HT-29 (cell line): ENCODE measurements at places on chromosomes 1 and 21. TPM values are rescaled to one million over a fixed set of nuclear protein-coding genes. Genes with fewer than 3 reads are reported as not detected.
A peak's percentile ranks its signal among the peaks of the same experiment; 100 is the strongest.

GRCh38 chr1:17742583-17742982, 12.6 kb upstream of the ACTL8 start:
- DNase-seq = no peak

DNA sequence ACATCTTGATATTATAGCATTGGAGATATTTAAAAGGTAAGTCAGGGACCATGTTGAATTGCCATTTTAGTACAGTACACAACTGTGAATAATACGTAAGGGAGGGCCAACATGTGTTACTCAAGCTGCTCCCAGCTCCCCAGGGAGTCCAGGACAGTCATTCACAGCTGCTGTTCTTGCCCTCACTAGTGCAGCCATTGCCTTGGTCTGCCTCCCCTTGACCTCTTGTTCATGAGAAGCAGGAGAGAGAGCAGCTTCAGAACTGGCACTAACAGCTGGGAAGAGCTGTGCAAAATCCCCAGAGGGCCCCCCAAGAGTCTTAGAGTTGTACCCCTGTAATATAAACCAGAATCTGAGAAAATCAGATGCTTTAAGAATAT, 16.4 kb downstream of the TCEANC2 start:
- DNase-seq = no peak

DNA sequence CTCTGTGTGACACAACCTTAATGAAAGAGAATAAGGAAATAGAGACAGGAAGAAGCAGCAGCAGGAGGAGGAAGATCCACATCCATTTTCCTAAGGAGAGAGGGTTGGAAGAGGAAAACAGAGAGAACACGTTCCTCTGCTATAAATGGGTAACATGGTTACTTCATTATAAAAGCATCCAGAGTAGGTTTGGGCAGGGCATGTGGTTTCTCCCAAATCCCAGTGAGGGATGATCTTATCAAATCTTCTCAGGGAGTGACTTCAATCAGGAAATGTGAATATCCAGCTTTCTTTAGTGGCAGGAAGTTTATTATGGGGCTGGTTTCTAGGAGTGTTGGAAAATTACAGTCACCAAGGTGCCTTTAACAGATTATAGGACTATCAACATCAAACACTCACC, 11.1 kb downstream of the CYP2J2 start:
- no peak for DNase-seq

DNA sequence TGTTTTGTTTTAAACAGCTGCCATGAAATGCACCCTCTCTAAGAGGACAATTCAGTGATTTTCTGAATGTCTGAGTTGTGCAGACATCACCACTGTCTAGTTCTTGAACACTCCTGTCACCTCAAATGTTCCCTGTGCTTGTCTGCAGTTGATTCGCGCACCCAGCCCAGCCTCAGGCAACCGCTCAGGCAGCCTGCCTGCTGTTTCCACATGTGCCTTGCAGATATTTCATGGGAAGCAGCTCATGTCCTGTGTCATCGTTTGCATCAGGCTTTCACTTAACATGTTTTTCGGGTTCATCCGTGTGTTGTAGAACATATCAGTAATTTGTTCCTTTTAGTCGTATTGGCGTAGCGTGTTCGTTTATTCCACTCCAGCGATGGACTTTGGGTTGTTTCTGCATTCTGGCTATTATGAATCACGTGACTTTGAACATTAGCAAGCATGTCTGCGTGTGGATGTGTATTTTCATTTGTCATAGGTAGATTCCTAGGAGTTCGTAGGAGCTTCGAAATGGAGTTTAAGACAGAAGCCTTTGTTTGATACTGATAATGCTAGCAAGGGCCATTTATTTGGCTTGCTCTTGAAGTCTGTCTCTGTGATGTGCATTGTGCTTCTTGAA, 12.1 kb downstream of the ADARB1 start:
- no peak for DNase-seq

DNA sequence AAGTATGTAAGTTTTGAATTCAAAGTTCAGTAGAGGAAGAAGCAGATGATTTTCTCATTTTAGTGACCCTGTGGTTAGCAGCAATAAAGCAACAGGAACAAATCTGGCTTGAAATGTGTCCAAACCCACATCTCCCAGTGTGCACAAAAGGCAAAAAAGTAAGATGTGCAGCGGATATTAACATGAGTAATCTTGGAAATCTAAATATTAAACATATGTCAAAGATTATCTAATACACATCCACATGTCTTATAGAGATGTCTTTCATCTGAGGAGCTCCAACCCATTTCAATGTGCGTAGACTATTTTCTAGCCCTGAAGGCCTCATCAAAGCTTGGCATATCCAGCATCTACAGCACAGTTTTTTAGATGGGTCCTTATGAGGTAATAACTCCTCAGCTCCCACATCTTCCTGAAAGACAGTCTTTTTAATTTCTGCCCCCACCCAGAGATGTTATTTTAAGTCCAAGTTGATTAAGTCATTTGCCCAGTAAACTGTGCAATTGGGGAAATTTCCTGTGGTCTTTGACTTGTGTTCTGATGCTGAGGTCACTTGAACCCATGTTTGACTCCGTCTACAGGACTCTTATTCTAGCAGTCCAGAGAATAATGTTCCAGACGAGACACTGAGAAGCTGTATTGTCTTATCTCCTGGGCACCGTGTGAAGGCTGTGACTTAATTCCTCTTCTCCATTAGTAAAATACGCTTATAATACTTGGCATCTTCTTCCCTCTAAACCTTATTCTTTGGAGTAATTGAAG, 73.7 kb downstream of the LMO4 start:
- DNase-seq = no peak

- peak; percentile 43 for DNase-seq
Measured at GRCh38 chr1:156618853-156619581, at the start of gene HAPLN2. Gene HAPLN2, plus strand, starts transcription at chr1:156619415. Its CDS starts 4,076 bp downstream, at chr1:156623491.

DNA sequence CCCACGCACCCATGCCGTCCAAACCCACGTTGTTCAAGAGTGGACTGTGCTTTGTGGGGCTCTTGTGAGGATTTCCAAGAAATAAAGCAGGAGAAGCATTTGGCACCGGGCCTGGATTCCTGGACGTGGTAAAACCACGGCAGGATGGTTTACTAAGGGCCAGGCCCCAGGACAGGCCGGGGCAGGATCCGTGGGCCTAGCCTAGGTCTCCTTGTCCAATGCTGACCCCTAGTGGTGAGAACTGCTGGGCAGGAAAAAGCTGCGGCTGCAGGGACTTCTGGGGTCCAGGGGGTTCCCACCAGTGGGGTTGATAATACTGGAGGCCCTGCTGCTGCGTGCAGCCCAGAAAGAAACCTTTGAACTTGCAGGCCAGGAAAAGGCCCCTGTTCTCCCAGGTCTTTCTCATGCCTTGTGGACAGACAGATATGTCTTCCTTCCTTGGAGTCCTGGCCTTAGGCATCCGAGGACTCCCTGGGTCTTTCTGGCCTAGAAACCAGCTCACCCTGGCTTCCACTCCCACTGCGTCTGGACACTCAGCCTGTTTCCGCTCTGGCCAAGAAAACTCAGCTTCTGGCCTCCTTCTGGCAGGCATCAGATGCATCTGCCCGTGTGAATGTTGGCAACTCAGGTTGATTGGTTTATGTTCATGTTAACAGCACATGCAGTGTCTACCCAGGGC, 106.9 kb upstream of the TMEM51 start:
- peak; percentile 81 for DNase-seq

DNA sequence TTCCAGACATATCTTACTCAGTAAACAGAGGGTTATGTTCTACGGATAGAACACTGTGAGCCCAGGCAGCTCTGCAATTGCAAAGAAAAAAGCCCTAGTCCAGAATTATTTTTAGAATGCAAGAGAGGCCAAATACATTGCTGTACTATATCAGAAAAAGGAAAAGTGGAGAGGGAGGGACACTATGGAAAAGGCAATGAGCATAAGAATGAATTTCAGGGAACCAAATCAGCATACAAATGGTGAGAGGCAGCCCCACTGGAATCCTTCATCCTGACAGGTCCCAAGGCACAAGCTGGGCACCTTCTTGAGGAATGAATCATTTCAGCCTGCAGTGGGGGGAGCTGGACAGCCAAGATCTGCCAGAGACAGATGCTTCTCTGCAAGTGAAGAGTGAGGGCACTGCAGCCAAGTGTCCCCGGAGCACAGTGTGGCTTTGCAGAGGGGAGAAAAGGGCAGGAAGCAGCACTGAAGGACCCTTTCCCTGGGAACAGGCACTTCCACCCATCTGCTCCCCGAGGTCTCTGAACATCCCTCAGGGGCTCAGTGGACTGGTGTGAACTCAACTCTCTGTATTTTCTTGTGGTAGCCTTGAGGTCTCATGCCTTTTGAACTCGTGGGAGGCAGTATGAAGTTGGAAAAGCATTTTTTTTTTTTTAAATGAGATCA, 115.6 kb downstream of the XCL2 start:
- DNase-seq = no peak

- DNase-seq = no peak
Measured at GRCh38 chr1:80113168-80114038, 1106.9 kb upstream of the ADGRL4 start.

GRCh38 chr1:201659572-201659971, 120.6 kb downstream of the NAV1 start:
- DNase-seq = no peak

DNA sequence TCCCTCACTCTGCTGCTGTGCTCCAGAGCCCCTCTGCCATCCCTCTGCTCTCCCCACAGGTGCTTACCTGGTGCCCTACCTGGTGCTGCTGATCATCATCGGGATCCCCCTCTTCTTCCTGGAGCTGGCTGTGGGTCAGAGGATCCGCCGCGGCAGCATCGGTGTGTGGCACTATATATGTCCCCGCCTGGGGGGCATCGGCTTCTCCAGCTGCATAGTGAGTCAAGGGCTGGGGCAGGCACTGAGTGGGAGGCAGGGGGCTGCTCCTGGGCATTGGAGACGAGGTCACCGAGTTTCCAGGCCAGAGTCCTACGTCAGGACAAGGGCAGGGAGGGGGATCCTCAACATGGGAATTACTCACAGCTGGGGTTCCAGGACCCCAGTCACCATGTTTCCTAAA, 21.7 kb downstream of the SLC6A17 start:
- DNase-seq = no peak

DNA sequence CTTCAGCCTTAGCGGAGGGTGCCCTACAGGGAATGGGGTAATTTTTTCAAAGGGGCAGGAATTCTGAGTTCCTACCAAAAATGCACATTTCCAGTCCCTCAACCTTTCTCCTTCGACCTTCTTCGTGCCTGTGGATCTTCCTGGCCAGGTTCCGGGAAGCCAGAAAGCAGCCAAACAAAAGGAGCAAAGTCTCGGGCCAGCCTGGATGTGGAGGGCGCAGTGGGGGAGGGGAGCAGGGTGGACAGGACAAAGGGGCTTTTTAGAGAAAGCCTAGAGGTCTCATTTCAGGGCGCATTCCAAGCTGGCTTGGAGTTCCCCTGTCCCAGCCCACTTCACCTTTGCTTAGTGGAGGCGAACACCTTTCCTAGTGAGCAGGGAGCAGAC, 2.9 kb upstream of the INAVA start:
- DNase-seq = no peak

- no peak for DNase-seq
Measured at GRCh38 chr1:224513383-224513782, 78.8 kb upstream of the WDR26 start.

- DNase-seq = peak; percentile 83
Measured at GRCh38 chr21:39033878-39034589, 149.2 kb downstream of the PSMG1 start.

- no peak for DNase-seq
Measured at GRCh38 chr1:193706766-193707165, 520.4 kb upstream of the B3GALT2 start.

DNA sequence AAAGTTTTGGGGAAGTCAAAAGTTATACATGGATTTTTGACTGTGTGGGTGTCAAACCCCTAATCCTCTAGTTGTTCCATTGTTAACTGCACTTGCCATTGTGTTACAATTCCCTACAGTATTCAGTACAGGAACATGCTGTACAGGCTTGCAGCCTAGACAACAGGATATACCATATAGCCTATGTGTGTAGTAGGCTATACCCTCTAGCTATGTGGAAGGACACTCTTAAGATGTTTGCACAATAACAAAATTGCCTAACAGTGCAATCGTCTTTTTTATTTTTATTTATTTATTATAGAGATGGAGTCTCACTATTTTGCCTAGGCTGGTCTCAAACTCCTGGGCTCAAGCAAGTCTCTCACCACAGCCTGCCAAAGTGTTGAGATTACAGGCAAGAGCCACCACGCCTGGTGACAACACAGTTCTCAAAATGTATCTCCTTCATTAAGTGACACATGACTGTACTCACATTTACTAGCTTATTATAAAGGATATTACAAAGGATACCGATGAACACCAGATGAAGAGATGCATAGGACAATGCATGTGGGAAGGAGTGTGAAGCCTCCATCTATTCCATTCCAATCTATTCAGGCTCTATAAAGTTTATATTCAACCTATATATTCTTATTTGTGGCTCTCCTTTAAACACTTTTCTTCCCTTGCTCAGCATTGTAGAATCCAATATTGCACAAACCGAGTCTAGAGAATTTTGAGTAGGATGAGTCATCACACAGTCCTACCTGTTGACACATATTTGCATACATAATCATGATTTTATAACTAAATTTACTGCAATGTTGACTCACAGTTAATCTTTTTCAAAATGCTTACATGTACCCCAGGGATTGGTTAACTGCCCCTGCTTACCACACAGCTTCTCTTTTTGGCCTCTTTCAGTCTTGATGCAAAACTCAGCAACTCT, 28.4 kb upstream of the CEP350 start:
- no peak for DNase-seq

GRCh38 chr1:38474738-38475623, 384.6 kb downstream of the RRAGC start:
- no peak for DNase-seq

DNA sequence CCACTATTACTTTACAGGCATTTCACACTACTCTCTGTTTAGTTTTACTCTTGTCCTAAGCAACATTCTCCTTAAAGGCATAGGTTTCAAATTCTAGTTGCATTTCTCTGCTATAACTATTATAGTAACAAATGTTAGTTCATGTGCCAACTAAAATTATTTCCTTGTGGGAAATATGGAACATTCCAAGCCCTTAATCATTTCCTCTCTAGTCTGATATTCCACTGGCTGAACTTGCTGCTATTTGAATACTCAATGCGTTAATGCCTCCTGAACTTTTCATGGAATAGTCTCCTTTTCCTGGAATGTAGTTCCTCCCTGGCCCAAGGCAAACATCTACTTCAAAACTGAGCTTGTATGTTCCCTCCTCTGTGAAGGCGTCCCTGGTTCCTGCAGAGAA, 19.3 kb upstream of the TBX19 start:
- DNase-seq = no peak

DNA sequence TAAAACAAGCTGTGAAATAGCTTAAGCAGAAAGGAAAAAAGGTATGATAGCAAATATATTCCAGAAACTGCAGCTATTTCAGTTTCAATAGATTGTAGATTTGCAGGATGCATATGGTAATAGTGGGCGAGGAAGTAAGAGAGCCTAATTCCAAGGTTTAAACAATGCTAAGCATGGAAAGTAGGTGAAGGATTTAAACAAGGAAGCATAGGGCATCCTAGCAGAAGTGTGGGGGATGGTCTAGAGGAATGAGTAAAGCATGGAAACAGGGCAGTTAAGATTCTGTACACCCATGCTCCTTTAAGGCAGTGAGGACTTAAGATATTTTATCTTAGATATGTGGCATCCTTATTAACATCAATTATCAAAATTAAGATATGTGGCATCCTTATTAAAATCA, 2.6 kb downstream of the IVNS1ABP start:
- DNase-seq = peak; percentile 57

- no peak for DNase-seq
Measured at GRCh38 chr1:196997423-196997822, 20.1 kb downstream of the CFHR5 start.

GRCh38 chr1:221157026-221157761, 278.0 kb downstream of the HLX start:
- DNase-seq = no peak

The TSACC gene
- 0.15 and 0.37 TPM in 2 replicates for total RNA-seq

The STK40 gene
- 21.0 and 26.2 TPM in 2 replicates for total RNA-seq

The OR2L5 gene
- total RNA-seq = not detected in 2 replicates

The VAV3 gene
- total RNA-seq = 0.03 and 1.7 TPM in 2 replicates

The C4BPA gene
- total RNA-seq = 0.18 and 1.1 TPM in 2 replicates

The CA14 gene
- 0.63 TPM in 1 of 2 replicates, not detected in the other for total RNA-seq

The RO60 gene
- total RNA-seq = 46.4 and 62.5 TPM in 2 replicates
